ENCODE measurements at places on chromosomes 5 and 9. TPM values are rescaled to one million over a fixed set of nuclear protein-coding genes. Genes with fewer than 3 reads are reported as not detected.

The NR5A1 gene
- total RNA-seq: 0.12 TPM

The SHC3 gene
- 0.53 TPM for total RNA-seq

The INSL6 gene
- not detected for total RNA-seq

The FUT7 gene
- not detected for total RNA-seq

The TLX3 gene
- total RNA-seq: not detected

The NR2F1 gene
- 1.5 TPM for total RNA-seq

The WHRN gene
- 12.5 TPM for total RNA-seq

The GABRA6 gene
- total RNA-seq: not detected

The GRPEL2 gene
- 5.1 TPM for total RNA-seq

DNA sequence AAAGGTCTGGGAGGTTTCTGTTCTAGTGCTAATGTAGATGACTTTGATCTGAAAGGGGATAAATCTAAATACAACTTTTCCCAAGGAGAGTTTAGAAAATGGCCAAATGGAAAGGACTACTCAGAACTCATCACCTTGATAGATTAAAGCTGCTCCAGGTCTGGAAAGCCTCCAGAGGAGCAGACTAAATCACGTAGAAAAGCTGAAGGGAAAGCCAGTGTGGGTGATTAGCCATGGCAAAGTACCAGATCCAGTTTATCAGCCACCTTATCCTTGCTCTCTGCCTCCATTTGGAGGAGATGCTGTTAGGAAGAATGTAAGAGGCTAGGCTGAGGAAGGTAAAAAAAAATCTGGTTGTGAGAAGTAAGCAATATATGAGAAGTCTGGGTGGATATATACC, 120.7 kb upstream of the RAI14 start:
- no peaks in the 10 kb centered on the region for H3K27me3 ChIP-seq
- DNase-seq: peak; percentile 10
- no peaks in the 10 kb centered on the region for H3K36me3 ChIP-seq
- no peak overlapping the region for H3K27ac ChIP-seq
- no peak overlapping the region for H3K4me3 ChIP-seq
- H3K4me1 ChIP-seq: no peaks in the 10 kb centered on the region

DNA sequence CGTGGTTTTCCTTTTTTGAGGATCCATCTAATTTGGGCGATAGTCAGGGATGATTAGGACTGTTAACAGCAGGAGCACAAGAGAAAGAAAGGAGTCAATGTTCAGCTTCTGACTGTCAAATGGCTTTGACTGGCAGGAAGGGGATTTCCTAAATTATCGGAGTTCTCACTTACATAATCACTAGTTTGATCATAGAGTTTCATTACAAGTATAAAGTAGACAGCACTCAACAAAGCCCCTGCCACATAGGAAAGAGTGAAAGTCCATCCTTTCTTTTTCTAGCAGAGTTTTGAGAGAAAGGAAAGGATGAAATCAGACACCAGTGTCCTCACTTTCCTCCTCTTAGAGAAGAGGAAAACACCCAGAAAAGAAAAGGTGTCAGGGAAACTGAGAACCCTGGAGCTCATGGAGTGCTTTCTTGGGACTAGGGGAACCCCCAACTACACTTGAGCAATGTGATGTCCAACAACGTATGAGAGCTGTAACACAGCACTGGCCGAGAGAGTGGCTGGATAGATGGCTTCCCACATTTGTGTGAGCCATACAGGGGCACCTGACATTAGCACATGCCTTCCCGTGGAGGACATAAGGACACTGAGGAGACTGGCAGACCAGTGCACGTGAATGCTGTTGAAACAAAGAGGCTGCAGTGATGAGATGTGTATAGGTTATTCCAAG, 26.0 kb upstream of the LPAR1 start:
- H3K36me3 ChIP-seq: no peaks in the 10 kb centered on the region
- H3K27me3 ChIP-seq: no peaks in the 10 kb centered on the region
- no peak overlapping the region for H3K27ac ChIP-seq
- no peak overlapping the region for H3K4me3 ChIP-seq
- no peaks in the 10 kb centered on the region for H3K4me1 ChIP-seq

- no peak overlapping the region for H3K27ac ChIP-seq
- H3K27me3 ChIP-seq: no peaks in the 10 kb centered on the region
- no peaks in the 10 kb centered on the region for H3K36me3 ChIP-seq
- no peak for DNase-seq
- H3K4me1 ChIP-seq: no peaks in the 10 kb centered on the region
These were observed 159.2 kb downstream of the FRMD3 start for GRCh38 chr9:83379045-83379444.

DNA sequence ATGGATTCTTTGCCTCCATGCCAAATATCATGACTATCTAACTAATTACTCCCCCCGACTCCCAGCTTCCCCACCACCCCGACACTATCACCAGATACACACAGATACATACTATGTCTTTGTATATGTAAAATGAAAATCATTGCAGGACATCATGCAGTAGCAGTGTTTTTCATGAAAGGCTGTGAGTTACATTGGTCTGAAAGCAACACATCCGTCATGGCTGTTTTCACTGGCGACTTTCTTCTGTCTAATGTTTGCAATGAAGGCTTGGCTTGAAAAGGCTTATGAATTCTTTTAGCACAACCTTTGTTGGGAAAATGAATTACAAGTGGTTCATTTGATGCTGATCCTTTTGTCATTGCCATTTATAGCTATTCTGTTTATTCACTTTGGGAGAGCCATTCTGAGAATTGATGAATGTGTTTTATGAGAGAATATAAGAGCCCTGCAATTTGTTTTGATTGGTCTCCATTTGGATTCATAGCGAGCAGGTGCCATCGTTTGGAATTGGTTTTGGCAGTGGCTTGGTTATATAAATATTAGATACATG, 103.4 kb downstream of the PIP5K1B start:
- no peak overlapping the region for H3K4me3 ChIP-seq
- no peak for DNase-seq
- no peaks in the 10 kb centered on the region for H3K27me3 ChIP-seq
- H3K36me3 ChIP-seq: no peaks in the 10 kb centered on the region

- H3K27me3 ChIP-seq: no peaks in the 10 kb centered on the region
- H3K36me3 ChIP-seq: no peaks in the 10 kb centered on the region
- no peak overlapping the region for H3K4me3 ChIP-seq
- H3K4me1 ChIP-seq: peaks cover 42% of the 10 kb centered on the region
These were observed 300.7 kb downstream of the KDM4C start for GRCh38 chr9:7058473-7058872.

- no peak overlapping the region for H3K27ac ChIP-seq
- H3K27me3 ChIP-seq: peaks cover 81% of the 10 kb centered on the region
- peak overlapping the region; percentile 19 for H3K4me3 ChIP-seq
- no peaks in the 10 kb centered on the region for H3K4me1 ChIP-seq
These were observed 1.7 kb upstream of the PTPN3 start for GRCh38 chr9:109499631-109500410.

- DNase-seq: no peak
- no peak overlapping the region for H3K27ac ChIP-seq
- H3K4me1 ChIP-seq: no peaks in the 10 kb centered on the region
- no peaks in the 10 kb centered on the region for H3K27me3 ChIP-seq
These were observed 405.4 kb downstream of the DMAC1 start for GRCh38 chr9:7394002-7394774.

DNA sequence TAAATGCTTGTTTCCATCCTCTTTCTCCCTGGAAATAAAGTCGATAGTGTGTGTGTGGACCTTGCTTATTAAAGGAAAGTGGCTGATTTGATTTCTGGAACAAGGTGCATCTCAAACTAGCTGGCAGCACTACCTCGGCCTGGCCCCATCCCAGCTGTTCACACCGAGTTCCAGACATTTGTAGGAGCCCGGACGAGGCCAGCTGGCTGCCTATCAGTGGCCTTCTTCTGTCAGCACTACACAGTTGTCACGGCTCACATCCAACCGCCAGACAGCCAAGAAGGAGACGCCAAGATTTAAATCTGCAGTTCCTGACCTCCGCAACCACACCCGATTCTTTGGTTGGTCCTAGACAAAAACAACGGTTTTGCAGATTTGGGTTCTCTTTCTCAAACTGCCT, 63.6 kb downstream of the PALM2AKAP2 start:
- no peak overlapping the region for H3K4me3 ChIP-seq
- peak overlapping the region; percentile 28 for H3K27ac ChIP-seq
- H3K36me3 ChIP-seq: no peaks in the 10 kb centered on the region
- DNase-seq: peak; percentile 41
- H3K27me3 ChIP-seq: no peaks in the 10 kb centered on the region

DNA sequence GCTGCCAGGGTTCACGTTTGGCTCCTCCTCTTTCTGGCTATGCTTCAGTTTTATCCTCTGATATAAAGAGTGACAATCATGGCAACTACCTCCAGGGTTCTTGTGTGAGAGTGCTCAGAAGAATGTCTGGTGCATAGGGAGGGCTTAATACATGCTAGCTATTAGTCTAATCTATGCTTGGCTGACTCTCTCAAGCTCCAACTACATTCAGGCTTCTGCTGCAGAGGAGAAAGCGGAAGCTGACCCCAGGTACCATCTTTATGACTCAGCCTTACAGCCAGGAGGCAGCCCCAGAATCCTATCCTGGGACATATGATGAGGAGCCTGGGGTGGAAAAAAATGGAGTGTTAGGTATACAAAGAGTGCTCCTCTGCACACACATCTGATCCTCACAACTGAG, 32.1 kb upstream of the RASGRF2 start:
- no peaks in the 10 kb centered on the region for H3K4me1 ChIP-seq
- no peak for DNase-seq
- no peak overlapping the region for H3K4me3 ChIP-seq
- H3K27me3 ChIP-seq: no peaks in the 10 kb centered on the region
- H3K27ac ChIP-seq: no peak overlapping the region

DNA sequence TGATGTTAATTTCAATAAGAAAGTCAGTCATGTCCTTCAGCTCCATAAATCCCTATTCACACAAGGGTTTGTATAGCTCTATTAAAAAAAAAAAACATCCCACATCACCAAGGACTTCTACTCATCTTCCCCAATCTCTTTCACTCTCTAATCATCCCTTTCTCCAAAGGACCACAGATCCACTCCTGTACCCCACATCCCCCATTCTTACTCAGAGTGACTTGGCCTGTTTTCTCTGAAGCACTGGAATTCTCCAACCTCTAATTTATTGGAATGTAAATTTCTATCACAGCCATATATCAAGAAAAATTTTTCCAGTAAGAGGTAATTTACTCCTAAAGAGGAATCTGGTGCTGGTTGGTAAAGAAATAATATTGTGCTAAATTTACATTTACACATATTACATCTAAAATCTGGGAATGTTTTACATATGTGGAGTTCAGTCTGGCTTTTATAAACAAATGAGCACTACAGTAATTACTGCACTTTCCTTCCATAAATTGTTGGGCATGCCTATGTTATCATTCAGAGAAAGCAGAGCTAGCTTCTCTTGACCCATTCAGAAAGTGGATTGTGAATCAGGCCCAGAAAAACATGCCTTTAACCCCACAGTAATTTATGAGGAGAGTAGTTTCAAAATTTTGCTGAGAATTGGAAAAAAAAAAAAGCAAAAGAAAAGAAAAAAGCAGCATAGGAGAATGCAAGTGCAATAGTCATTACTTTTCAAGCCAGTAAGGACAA, 399.5 kb upstream of the TNC start:
- H3K27ac ChIP-seq: no peak overlapping the region
- H3K36me3 ChIP-seq: no peaks in the 10 kb centered on the region
- no peaks in the 10 kb centered on the region for H3K27me3 ChIP-seq
- no peak for DNase-seq

- H3K36me3 ChIP-seq: no peaks in the 10 kb centered on the region
- peak overlapping the region; percentile 86 for H3K27ac ChIP-seq
- H3K4me3 ChIP-seq: no peak overlapping the region
- no peak for DNase-seq
- H3K4me1 ChIP-seq: peaks cover 36% of the 10 kb centered on the region
- no peaks in the 10 kb centered on the region for H3K27me3 ChIP-seq
These were observed 22.2 kb downstream of the SHB start for GRCh38 chr9:38046661-38047300.

DNA sequence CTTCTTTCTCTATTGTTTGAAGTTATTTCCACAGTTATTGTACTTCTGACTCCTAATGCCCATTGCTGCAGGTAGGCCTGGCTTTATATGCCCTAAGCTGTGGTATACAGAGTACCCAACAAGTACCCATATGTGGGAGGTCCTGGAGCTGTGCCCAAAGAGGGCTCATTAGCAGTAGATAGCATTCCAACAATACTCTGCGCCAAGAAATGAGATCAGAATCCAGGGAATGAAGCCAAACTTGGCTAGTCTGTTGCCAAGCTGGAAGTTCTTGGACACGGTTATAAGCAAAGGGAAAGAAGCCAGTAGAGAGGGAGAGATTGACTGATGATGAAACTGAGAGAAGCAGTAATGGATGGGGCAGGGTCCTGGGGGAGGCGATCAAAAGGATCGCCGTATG, 29.7 kb upstream of the FAM169A start:
- peak; percentile 85 for DNase-seq
- no peaks in the 10 kb centered on the region for H3K27me3 ChIP-seq
- no peak overlapping the region for H3K27ac ChIP-seq
- H3K4me1 ChIP-seq: no peaks in the 10 kb centered on the region

GRCh38 chr5:19208397-19208796, 779.6 kb downstream of the CDH18 start:
- H3K36me3 ChIP-seq: no peaks in the 10 kb centered on the region
- H3K27ac ChIP-seq: no peak overlapping the region
- no peak for DNase-seq
- no peak overlapping the region for H3K4me3 ChIP-seq
- H3K4me1 ChIP-seq: no peaks in the 10 kb centered on the region

- peak; percentile 17 for DNase-seq
- no peak overlapping the region for H3K27ac ChIP-seq
- no peaks in the 10 kb centered on the region for H3K4me1 ChIP-seq
- no peak overlapping the region for H3K4me3 ChIP-seq
- H3K36me3 ChIP-seq: no peaks in the 10 kb centered on the region
- H3K27me3 ChIP-seq: no peaks in the 10 kb centered on the region
These were observed 505.1 kb downstream of the CETN3 start for GRCh38 chr5:89904442-89904841.

- no peak overlapping the region for H3K4me3 ChIP-seq
- no peak overlapping the region for H3K27ac ChIP-seq
- no peaks in the 10 kb centered on the region for H3K36me3 ChIP-seq
These were observed 921.5 kb downstream of the TLE4 start for GRCh38 chr9:80493258-80493657.

GRCh38 chr9:13267743-13268142, 11.7 kb downstream of the MPDZ start:
- H3K4me3 ChIP-seq: no peak overlapping the region
- peaks cover 14% of the 10 kb centered on the region for H3K4me1 ChIP-seq
- H3K27me3 ChIP-seq: no peaks in the 10 kb centered on the region
- H3K27ac ChIP-seq: no peak overlapping the region
